ENCODE measurements at places on chromosomes 13 and 19. TPM values are rescaled to one million over a fixed set of nuclear protein-coding genes. Genes with fewer than 3 reads are reported as not detected.

The N4BP2L2 gene
- 30.7 TPM for polyA plus RNA-seq

The CLEC17A gene
- polyA plus RNA-seq = 0.08 TPM

The DCT gene
- 0.04 TPM for polyA plus RNA-seq

The PDE4C gene
- polyA plus RNA-seq = 0.39 TPM

The CYP4F2 gene
- 0.08 TPM for polyA plus RNA-seq

The FXYD7 gene
- 0.09 TPM for polyA plus RNA-seq

The CDC34 gene
- polyA plus RNA-seq = 68.7 TPM

The ELSPBP1 gene
- polyA plus RNA-seq = not detected

The EID2 gene
- polyA plus RNA-seq = 16.7 TPM

Measured in esophagus (tissue), 2 donors.